ENCODE measurements at places on chromosomes 11 and 22.
A peak's percentile ranks its signal among the peaks of the same experiment; 100 is the strongest.

DNA sequence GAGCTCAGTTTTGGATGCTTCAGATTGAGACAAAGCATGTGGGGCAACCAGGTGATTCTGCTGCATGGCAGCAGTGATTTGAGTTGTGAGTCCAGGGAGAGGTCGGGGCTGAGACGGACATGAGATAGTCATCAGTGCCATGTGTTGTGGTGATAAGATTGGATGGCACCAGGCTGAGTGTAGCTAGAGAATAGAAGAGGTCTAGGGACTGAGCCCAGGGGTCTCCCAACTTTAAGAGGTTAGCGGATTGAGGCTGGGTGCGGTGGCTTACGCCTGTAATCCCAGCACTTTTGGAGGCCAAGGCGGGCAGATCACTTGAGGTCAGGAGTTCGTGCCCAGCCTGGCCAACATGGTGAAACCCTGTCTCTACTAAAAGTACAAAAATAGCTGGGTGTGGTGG lies 6.3 kb upstream of the CTSD start:
- DNase-seq, result no peak

- no peak for DNase-seq
These were observed 1028.3 kb downstream of the BRD1 start for GRCh38 chr22:48799227-48799970.

- no peak for DNase-seq
These were observed 44.0 kb downstream of the MRTFA start for GRCh38 chr22:40592352-40593113.

DNA sequence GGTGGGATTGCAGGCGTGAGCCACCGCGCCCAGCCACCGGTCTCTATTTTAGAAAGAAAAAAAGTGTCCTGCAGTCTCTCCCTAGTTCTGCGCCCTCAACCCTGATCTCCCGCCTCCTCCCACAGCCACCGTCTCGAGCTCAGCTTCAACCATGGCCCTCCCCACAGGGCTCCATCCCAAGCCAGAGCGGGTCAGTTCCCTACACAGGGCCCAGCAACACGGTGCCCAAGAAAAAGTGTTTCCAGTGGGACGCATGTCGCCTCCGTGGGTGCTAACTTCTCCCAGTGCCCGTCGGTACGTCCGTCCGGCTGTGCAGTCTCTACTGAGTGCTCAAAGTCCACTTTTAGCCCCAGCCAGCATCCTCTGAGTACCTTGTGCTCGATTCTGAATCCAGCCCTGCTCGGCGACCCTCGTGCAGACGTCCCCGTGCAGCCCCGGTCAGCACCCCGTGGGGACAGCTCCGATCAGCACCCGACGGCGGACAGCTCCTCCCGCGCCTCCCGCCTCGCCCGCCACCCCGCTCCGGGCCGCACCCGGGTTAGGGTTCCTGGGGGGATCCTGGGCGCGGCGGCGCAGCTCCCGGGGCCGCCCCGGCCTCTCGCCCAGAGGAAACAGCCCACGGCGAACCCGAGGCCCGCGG lies 657 bp upstream of the MAPK8IP2 start:
- peak; percentile 44 for DNase-seq

GRCh38 chr11:35650006-35650405 lies 12.6 kb upstream of the TRIM44 start:
- DNase-seq, result no peak
